ENCODE measurements at places on chromosomes 5 and 9. TPM values are rescaled to one million over a fixed set of nuclear protein-coding genes. Genes with fewer than 3 reads are reported as not detected.

TLN1 gene
- polyA plus RNA-seq, result 99.6 TPM

GRCh38 chr9:137550231-137550621 is at the start of gene PNPLA7:
PNPLA7 (minus strand) TSS chr9:137550402; CDS start chr9:137550197, 205 bp downstream.
- DNase-seq, result peak; percentile 92

NRG2 gene
- 4.5 TPM for polyA plus RNA-seq

NSUN2 gene
- 27.9 TPM for polyA plus RNA-seq

DNA sequence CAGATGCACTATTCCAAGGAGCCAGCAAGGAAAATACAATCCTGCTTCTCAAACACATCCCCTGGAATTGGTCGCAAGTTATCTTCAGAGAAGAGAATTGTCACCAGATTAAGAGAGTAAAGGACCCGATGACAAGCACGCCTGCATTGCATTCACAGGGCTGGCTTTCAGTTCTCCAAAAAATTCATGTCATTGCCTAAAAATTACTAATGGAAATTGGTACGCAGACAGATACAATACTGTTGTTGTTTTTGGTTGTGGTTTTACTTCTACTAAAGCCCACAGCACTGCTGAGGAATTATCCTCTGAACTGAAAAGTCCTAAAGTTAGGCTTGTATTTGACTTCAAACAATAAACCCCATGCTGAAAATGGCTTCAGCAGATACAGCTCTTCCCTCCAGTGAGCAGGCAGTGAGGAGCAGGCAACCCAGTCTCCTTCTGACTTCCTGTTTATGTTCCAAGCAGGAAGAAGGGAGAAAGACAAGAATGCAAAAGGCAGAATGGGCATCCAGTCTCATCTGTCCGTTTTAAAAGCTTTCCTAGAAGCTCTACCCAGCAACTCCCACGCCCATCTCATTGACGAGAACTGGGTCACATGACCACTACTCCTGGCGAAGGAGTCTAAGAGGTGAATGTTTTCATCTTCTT is 80.6 kb upstream of the ZNF366 start:
- no peak for DNase-seq

- no peak for DNase-seq
Observed at GRCh38 chr5:59840200-59840601, 53.3 kb downstream of the PDE4D start.

DNA sequence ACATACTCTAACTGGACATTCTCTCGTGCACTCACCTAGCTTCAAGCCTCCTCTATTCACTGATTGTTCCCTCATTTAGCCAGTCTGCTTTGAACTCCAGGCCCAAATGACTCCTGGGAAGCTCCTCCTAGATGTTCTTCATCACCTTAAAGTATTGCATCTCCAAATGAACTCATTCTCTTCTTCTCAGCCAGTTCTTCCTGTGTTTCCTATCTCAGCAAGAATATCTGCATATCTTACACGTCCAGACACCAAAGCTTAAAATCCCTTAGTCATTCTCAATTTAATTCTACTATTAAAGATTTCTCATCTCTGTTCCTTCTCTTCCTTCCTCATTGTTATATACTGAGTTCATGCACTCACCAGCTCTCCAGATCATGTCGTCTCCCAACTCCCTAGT is 118.6 kb upstream of the DAB2 start:
- no peak for DNase-seq

SUSD1 gene
- 2.4 TPM for polyA plus RNA-seq

SLIT3 gene
- 2.8 TPM for polyA plus RNA-seq

DNA sequence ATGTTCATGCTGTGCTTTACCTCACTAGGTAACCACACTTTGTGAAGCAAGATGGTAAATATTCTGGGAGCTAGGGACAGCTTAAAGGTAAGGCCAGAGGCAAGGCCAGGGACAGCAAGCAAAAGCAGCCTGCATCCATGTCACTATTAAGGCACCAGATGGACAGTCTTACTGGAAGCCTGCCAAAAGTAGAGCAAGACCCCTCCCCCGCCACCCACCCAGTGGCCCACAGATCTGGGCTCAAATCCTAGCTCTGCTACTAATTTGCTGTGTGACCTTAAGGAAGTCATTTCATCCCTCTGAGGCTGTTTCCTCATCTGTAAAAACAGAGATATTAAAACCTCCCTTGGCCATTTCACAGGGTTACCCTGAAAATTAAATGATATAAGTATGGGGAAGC is 13.2 kb upstream of the ERMP1 start:
- no peak for DNase-seq

LCN1 gene
- not detected for polyA plus RNA-seq

RASGRF2 gene
- polyA plus RNA-seq, result 2.9 TPM

- no peak for DNase-seq
Observed at GRCh38 chr5:161030229-161030628, 178.2 kb upstream of the ATP10B start.

ARHGEF39 gene
- 1.3 TPM for polyA plus RNA-seq

- DNase-seq, result no peak
Observed at GRCh38 chr5:55316837-55317236, 9.0 kb downstream of the MTREX start.

DNA sequence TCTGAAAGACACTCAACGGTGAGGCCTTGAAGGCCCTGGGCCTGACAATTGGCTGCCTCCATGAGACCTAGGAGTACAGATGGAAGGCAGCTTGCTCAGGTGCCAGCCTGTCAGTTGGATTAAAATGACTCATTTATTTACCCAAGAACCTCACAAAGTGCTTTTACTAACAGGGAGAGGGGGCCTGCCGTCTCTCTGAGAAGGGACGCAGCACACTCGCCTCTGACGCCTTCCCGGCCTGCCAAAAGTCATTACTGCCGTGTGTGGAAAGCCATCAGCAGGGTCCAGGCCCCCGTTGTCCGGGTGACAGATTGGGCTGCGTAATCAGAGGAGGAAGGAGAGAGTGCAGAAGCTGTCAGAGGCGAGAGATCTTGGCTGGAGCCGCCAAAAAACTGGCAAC is 32.4 kb downstream of the DDX31 start:
- no peak for DNase-seq

GRCh38 chr5:83000428-83000827 is 76.8 kb downstream of the TMEM167A start:
- DNase-seq, result no peak

DNA sequence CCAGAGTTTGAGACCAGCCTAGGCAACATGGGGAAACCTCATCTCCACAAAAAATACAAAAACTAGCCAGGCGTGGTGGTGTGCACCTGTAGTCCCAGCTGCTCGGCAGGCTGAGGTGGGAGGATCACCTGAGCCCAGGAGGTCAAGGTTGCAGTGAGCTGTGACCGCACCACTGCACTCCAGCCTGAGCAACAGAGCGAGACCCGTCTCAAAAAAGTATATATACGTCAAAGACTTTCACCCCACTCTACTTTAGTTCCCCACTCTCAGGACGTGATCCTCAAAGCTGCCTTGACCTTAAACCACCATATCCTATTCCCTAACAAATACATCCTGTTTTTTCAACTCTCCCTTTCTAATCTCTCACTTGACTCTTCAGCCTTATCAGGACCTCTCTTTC is 41.0 kb downstream of the PCDHGC5 start:
- DNase-seq, result no peak

- DNase-seq, result no peak
Observed at GRCh38 chr5:66174338-66174737, 30.2 kb downstream of the SREK1 start.

SPATA6L gene
- 0.36 TPM for polyA plus RNA-seq

DNA sequence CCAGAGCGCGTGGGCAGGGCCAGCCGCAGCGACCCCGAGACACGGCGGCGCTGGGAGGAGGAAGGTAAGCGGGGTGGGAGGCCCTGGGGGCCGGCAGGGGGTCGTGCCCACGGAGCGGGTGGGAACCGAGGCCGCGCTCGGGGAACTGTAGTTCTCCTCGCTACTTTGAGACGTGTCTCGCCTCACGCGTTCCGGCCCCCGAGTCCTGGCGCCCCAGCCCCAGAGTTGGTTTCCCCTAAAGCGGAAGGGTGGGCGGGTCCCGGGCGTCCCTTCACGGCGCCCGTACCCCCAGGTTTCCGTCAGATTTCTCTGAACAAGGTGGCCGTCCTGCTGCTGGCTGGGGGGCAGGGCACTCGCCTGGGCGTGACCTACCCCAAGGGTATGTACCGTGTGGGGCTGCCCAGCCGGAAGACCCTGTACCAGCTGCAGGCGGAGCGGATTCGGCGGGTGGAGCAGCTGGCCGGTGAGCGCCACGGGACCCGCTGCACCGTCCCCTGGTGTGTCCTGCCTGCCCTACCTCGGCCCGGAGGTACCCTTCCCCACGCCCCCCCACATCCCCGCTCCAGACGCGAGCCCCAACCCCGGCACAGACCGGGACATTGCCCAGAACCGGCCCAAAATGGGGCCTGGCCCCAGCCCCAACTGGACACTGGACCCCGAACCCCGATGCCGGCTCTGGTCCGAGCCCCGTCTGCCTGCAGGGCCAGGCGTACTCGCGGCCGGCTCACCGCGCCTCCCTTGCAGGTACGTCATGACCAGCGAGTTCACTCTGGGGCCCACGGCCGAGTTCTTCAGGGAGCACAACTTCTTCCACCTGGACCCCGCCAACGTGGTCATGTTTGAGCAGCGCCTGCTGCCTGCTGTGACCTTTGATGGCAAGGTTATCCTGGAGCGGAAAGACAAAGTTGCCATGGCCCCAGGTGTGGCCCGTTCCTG is 709 bp downstream of the UAP1L1 start:
- peak; percentile 43 for DNase-seq

GFI1B gene
- polyA plus RNA-seq, result not detected

GABBR2 gene
- polyA plus RNA-seq, result 0.37 TPM

- no peak for DNase-seq
Observed at GRCh38 chr5:60280943-60281342, 387.4 kb upstream of the PDE4D start.

DNA sequence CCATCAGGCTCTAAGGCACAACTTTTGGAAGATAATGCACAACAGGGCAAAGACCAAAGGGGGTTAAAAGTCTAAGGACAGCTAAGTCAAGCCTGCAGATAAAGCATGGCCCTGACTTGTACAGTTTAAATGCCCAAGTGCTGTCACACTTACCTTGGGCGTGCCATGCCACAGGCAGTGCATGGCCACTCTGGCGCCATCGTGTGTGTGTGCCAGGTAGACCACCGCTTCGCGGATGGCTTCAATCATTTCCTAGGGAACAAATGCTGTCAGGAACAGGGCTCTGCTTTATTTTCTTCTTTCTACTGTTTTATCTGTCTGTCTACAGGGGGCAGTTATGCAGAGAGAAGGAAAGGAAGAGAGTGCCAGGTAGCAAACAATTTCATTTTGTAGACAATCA is 19.3 kb downstream of the PUM3 start:
- DNase-seq, result no peak

GRCh38 chr5:166354332-166354731 is 1937.1 kb upstream of the WWC1 start:
- DNase-seq, result no peak

DNA sequence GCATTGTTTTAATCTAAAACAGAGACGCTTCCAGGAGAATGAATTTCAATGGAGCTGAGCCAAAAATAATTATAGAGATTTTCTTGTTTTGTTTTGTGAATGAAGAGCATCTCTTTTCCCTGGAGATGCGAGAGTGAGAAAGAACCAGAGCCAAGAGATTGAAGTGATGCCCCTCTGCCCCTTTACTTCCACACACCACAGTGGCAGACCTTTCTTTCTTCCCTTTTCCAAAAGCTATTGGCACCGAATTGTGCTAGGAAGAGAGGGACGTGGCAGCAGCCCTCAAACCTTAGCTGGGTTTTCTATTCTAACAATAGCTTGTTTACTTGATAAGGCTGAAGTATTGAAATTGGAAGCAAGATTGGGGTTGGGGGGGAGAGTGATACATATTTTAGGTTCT is 133.0 kb upstream of the TMEM161B start:
- DNase-seq, result no peak

ZBTB6 gene
- 2.2 TPM for polyA plus RNA-seq

DNAH5 gene
- polyA plus RNA-seq, result 0.03 TPM

LIX1 gene
- not detected for polyA plus RNA-seq

DNA sequence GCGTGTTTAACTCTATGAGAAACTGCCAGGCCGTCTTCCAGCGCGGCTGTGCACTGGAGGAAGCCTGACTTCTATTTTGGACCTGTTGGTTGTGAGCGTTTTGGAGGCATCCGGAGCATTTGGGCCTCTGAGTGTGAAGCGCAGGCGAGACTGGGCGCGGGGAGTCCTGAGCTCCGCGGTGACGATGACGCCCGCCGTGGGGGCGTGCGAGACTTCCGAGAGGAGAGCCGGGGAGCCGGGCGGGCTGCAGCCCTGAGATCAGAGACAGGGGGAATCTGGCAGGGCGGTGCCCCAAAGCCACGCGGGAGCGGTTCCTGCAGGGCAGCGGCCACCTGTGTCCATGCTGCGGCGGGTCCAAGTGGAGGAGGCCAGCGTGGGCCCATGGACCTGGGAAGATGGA is 47.4 kb downstream of the NTNG2 start:
- DNase-seq, result no peak
